Esophagus muscularis mucosa (tissue), 4 donors: ENCODE measurements at places on chromosomes 6 and 20. TPM values are rescaled to one million over a fixed set of nuclear protein-coding genes. Genes with fewer than 3 reads are reported as not detected.

DNA sequence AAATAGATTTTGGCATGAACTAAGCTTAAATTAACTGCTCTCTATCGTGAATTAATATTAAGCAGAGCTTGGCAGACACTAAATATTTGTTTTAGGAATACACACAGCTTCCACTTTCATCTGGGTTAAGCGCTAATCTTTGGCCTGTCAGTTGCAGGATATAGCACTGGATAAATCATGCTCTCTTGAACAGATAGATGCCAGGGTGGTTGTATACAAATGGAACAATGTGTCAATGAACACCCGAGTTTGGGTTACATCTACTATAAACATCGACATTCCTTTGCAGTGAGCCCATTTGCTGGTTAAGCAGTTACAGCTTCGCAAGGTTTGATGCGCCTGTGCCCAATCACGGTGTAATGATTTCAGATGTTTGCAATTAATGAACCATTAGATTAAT is 338.2 kb upstream of the ZFP64 start:
- H3K27me3 ChIP-seq, result no peaks in the 10 kb centered on the region
- H3K27ac ChIP-seq, result no peak overlapping the region
- no peaks in the 10 kb centered on the region for H3K4me1 ChIP-seq
- no peak for DNase-seq
- H3K36me3 ChIP-seq, result no peaks in the 10 kb centered on the region

- H3K27me3 ChIP-seq, result no peaks in the 10 kb centered on the region
- no peak overlapping the region for H3K4me3 ChIP-seq
- peaks cover 42% of the 10 kb centered on the region for H3K4me1 ChIP-seq
These were observed 13.4 kb downstream of the PHIP start for GRCh38 chr6:79064635-79065034.

EEF1A2 gene
- total RNA-seq, result 1.7 TPM

DNA sequence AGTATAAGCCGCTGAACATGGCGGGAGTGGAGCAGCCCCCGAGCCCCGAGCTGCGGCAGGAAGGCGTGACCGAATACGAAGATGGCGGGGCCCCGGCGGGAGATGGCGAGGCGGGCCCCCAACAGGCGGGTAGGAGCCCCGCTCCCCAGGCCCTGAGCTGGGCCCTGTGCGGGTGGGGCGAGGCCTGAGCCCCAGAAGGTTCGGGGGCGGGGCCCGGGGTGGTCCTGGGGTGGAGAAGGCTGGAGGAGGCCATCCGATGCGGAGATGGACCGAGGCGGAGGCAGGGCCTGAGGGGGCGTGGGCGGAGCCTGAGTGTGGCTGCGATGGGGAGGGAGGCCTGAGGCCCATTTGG is 7.1 kb downstream of the L3MBTL1 start:
- no peaks in the 10 kb centered on the region for H3K36me3 ChIP-seq
- no peaks in the 10 kb centered on the region for H3K27me3 ChIP-seq
- peak overlapping the region; percentile 62 for H3K4me3 ChIP-seq

- no peak overlapping the region for H3K27ac ChIP-seq
- no peak overlapping the region for H3K4me3 ChIP-seq
- no peak for DNase-seq
- H3K4me1 ChIP-seq, result no peaks in the 10 kb centered on the region
- H3K27me3 ChIP-seq, result no peaks in the 10 kb centered on the region
- H3K36me3 ChIP-seq, result no peaks in the 10 kb centered on the region
These were observed 71.9 kb upstream of the CNR1 start for GRCh38 chr6:88238065-88238464.
